T-helper 1 cell (primary cell): ENCODE measurements at places on chromosomes 6 and 20.

DNA sequence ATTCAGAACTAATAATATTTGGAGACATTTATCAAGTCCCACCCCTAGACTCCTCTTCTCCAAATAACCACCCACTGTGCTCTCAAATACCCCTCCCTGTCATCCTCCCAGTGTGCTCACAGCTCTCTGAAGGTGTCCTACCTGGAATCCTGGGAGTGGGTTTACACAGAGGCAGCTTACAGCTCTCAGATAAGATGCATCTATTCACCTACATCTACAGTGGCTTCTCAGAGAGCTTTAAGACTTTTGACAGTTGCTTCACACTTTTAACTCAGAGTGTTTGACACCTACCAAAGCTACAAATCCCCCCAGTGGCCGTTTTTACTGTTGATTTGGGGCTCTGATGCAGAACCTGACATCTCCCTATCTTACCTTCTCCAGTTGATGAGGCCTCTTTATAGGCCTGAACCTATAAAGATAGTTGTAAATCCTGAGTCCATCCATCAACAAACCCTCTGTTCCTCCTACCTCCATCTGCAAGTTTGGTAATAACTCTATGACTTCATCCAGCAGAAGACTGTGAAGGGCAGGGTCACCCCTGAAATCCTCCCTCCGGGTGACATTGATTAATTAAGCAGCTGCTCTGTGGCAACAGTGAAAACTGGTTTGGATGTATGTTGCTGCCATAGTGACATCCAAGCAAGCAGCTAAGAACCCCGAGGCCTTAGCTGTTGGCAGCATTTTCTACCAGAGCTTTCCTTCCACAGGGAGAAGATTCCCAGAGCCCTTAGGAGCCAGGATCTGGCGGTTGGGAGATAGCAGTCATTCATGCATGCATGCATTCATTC is 226.1 kb upstream of the RREB1 start:
- no peak for DNase-seq

- DNase-seq, result no peak
Measured at GRCh38 chr6:23983735-23984134, 142.3 kb upstream of the NRSN1 start.

DNA sequence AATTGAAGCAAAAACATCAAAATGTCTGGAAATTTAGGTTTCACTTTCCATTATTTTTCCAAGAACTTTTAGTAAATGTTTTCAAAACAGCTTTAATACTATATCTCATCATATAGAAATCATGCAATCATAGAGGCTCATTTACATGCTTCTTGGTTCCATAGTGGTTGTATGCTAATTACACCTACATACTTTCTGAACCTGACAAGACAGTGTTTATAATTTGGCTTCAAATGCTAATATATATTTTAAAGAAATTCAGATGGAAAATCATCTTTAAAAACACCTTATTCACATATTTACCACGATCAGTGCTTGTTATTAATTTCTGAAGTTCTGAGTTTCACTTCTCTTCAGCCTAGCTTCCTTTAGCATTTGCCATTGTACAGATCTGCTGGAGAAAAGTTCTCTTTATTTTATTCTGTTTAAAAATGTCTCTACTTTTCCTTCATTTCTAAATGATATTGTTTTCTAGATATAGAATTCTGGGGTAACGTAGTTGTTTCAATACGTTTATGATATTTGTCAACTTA is 89.9 kb downstream of the PLCB1 start:
- no peak for DNase-seq

DNA sequence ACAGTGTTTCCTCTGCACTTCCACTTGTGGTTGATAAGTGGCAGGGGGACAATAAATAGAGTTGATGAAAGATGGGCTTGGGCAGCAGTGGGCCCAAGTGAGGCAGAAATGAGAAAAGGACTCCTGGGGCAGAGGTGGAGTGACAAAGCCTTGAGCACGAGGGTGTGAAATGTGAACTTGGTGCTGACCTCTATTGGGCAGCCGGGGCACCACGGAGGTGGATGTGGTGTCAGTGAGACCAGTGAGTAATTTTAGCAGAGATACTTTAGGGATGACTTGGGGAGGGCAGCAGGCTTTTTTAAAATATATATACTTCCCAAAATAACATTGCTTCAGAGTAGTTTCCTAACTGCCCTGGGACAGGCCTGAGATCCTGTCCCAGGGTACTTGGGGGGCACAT is 30.6 kb upstream of the MYLK2 start:
- DNase-seq, result no peak

- DNase-seq, result no peak
Measured at GRCh38 chr6:18177286-18177965, 22.2 kb downstream of the KDM1B start.

GRCh38 chr20:42475773-42476172 is 713.9 kb downstream of the PTPRT start:
- no peak for DNase-seq

- DNase-seq, result no peak
Measured at GRCh38 chr20:11101243-11101642, 427.4 kb upstream of the JAG1 start.

DNA sequence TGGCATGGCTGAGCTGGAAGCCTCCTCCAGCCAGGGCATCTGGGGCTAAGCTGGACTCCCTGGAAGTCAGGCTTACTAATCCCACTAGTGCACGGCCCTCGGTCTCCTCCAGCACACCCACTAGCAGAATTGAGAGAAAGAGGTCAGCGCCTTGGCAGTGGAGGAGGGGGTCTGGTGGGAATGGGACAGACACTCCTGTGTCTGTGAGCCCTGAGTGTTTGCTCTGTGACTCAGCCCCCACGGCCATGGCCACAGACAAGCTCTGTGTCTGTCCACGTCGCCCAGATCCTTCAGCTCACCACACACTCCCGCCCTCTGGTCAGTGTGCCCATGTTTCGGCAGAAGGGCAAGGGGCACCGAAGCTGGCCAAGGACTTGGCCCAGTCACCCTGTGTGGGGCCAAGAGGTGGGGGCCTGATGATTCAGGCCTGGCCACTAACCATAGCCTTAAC is 8.8 kb downstream of the MDFI start:
- no peak for DNase-seq

DNA sequence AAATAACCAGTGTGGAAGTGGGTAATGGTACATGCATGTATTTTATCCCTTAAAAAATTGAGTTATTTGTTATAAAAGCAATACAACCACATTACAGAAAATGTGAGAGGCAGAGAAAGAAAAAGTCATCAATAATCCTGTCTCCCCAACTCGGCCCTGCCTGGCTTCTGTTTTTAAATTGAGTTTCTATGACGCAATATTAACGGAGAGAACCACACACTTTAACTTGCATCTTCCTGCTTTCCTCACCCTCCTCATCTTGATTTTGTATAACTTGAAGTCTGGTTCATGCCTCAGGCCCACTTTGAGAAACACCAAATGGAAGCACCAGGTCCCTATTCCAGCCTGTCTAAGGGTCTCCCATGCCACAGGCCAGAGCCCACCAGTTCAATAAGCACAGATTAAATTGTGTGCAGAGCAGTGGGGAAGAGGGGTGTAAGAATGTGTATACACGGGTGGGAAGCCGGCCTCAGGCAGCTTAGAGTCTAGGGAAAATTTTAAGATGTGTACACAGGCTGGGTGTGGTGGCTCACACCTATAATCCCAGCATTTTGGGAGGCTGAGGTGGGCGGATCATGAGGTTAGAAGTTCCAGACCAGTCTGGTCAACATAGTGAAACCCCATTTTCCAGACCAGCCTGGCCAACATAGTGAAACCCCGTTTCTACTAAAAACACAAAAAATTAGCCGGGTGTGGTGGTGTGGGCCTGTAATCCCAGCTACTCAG is 15.9 kb downstream of the KCNK5 start:
- no peak for DNase-seq

- DNase-seq, result no peak
Measured at GRCh38 chr6:8794420-8794819, 359.1 kb upstream of the SLC35B3 start.

DNA sequence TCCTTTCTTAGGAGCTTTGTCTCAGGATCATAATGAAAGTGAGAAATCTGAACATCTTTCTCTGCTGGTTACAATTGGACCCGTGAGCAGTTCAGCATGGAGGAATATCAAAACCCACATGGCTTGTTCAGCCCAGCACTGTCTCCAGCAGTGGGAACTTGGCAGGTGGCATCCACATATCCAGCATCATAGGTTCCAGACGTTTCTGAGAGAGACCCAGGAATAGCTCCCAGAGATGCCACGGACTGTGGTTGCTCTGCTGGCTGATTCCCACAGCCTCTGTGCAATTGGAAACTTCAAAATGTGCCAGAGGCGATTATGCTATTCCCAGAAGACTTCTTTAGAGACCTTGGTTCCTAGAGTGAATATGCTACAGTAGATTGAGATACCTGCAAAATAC is 76.4 kb downstream of the PHACTR2 start:
- no peak for DNase-seq

- no peak for DNase-seq
Measured at GRCh38 chr6:16419636-16420336, 181.4 kb downstream of the GMPR start.

DNA sequence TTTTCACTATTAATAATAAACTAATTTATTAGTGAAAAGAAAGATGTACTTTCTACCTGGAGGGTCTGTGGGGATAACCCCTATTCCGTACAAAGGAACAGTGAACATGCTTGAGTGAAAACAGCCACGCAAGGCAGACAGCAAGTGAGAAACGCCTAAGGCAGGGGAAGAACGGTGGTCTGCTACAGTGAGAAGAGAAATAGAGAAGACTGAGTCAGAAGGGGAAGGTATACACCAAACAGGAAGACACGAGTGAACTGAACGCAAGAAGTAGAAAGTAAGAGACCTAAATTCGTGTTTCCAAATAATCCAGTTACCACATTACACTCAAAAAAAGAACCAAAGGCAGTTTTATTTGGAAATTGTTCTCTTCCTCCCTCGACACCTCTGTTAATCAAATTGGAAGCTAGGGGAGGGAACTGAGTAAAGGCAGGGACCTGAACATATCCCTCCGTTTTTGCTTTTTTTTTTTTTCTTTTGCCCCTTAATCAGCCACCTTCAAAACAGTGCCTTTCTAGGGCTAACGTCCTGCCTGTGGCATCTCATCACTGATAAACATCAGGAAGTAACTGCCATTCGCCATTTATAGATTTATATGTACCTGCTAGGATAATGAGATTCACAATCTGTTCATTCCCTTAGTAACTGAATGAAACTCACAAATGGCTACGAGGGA is 48.9 kb downstream of the ATXN1 start:
- no peak for DNase-seq

DNA sequence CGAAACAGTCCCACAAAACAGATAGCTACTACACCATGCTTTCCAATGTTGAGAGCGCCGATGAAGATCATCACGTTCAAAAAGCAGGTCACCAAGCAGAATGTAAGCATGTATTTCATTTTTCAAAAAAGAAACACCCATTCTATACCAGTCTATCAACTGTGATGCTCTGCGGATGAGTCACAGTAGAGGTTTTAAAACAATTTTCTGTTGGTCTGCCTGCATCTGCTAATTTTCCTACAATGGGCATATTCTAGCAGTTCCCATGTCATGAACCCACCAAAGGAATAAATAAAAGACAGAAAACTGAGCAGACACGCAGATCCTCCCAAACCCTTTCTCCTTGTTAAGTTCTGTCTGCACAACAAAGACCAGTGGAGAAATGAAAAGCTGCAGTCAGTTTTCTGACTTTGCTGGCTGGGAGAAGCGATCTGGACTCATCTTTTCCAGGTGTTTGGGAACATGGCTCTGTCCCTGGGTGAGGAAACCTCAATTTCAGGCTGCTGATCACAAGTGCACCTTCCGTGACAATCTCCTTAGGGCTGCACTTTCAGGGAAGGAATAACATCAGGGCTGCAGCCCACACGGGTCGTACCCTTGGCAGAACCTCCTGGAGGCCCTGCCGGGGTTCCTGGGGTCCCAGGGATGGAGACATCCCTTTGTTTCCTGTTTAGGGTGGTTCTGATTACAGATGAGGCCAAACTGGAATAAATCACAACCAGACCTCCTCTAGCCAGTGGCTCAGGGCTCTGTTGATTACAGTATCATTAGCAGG is 200.1 kb downstream of the BMP7 start:
- no peak for DNase-seq

DNA sequence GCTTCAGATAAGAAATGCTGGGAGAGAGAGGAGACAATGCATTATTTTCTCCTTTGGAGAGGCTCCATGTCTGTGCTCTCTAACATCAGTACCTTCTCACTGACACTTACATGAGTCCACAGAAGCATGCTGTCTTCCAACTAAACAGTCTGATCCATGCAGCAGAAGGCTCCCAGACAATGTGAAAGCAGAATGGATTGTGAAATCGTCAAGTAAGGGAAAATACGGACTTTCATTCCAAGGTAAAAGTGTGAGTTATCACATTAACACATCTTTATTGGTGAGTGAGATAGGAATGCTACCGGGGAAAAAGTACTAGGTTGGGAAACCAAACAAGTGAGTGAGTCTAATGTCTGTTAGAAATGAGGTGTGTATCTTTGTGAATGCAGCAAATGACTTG is 167.6 kb upstream of the KCNK16 start:
- no peak for DNase-seq

- DNase-seq, result no peak
Measured at GRCh38 chr20:10714236-10714975, 40.6 kb upstream of the JAG1 start.

GRCh38 chr6:51060262-51060762 is 241.6 kb downstream of the TFAP2B start:
- DNase-seq, result no peak

GRCh38 chr20:31760519-31761240 is 21.6 kb downstream of the TPX2 start:
- DNase-seq, result no peak

GRCh38 chr6:152587473-152587872 is 49.7 kb downstream of the SYNE1 start:
- DNase-seq, result no peak

DNA sequence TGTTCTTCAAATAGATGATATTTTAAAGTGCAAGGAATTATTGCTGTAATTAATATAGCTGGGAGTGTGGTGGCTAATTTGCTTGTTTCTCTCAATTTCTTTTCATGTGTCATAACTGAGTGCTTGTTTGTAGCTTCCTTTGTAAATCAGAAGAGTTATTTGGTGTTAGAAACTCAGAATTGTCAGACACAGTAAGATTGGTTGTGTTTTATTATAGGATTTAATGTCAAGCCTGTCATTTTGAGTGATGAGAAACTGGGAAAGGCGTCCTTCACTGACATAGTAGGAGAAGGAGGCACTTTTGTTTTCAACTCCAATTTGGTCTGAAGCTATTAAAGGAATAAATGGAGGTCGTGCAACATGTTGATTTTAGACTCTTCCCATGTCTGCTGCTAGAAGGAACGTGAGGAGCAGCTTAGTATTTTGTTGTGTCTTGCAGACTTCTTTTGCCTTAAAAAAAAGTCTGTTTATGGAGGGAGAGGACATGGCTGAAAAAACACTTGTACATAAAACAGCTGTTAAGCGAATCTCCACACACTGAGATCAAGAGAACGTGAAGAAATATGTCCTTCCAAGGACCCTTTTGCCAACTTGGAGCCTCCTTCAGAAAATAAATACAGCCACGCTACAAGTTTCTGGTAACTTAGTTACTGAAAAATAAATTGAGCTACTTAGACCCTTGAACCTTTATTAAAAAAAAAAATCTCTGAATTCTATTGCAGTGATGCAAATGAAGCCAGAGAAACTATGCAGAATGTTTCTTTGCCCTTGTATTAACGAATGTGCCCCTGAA is 59.5 kb downstream of the BMP6 start:
- DNase-seq, result no peak

GRCh38 chr6:48691420-48691819 is 580.4 kb upstream of the PTCHD4 start:
- DNase-seq, result no peak

GRCh38 chr6:16804546-16805242 is 43.4 kb upstream of the ATXN1 start:
- DNase-seq, result no peak

- DNase-seq, result no peak
Measured at GRCh38 chr20:23117738-23118137, 31.6 kb upstream of the CD93 start.

- no peak for DNase-seq
Measured at GRCh38 chr6:147547369-147547902, 38.9 kb downstream of the SAMD5 start.
